Spinal cord (tissue), 10 donors: ENCODE measurements at places on chromosomes 7 and 10. TPM values are rescaled to one million over a fixed set of nuclear protein-coding genes. Genes with fewer than 3 reads are reported as not detected.

OGDH gene
- 63.8 TPM for total RNA-seq

ZNF365 gene
- 27.2 TPM for total RNA-seq

ELN gene
- 203 TPM for total RNA-seq

SPDYE5 gene
- total RNA-seq = 0.11 TPM

VSTM2A gene
- total RNA-seq = 124 TPM

CDHR3 gene
- total RNA-seq = 13.6 TPM

SFRP5 gene
- 6.7 TPM for total RNA-seq

SNX10 gene
- total RNA-seq = 92.3 TPM

CYCS gene
- 94.7 TPM for total RNA-seq

PRSS1 gene
- total RNA-seq = not detected

SUN1 gene
- total RNA-seq = 166 TPM

PNLIPRP1 gene
- total RNA-seq = not detected

GLI3 gene
- 11.9 TPM for total RNA-seq

OPALIN gene
- total RNA-seq = 4.8 TPM
